ENCODE measurements at places on chromosomes 1 and 21.

GRCh38 chr1:26539722-26540121 lies 10.2 kb downstream of the RPS6KA1 start:
- no peak for DNase-seq

- DNase-seq, result no peak
These were observed 953.8 kb upstream of the ADGRL2 start for GRCh38 chr1:80846966-80847365.

GRCh38 chr21:33355996-33356395 lies 31.2 kb downstream of the IFNAR1 start:
- DNase-seq, result no peak

DNA sequence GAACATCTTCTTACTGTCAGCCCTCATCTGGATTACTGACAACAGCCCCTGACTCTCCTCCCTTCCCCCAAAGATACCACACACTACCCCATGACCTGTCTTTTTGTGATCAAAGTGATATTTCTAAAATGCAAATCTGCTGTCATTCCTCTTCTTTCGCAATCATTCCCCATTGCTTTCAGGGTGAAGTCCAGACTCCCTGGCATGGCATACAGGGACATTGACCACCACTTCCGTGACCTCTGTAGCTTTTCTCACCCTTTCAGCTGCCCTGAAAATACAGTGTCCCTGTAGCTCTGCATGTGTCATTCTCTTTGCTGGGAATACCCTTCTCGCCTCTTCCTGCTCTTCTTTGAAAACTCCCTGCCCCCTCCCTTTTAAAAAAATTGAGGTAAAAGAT lies 4.1 kb downstream of the SERINC2 start:
- no peak for DNase-seq

GRCh38 chr21:17387030-17387617 lies 125.7 kb upstream of the CXADR start:
- peak; percentile 66 for DNase-seq

- no peak for DNase-seq
These were observed 1193.4 kb downstream of the NCAM2 start for GRCh38 chr21:22191581-22191980.

- no peak for DNase-seq
These were observed 32.4 kb downstream of the ZNF326 start for GRCh38 chr1:90027281-90027680.

GRCh38 chr1:199859491-199859933 lies 168.0 kb upstream of the NR5A2 start:
- DNase-seq, result no peak

GRCh38 chr1:224544346-224545110 lies 71.6 kb upstream of the CNIH3 start:
- no peak for DNase-seq

DNA sequence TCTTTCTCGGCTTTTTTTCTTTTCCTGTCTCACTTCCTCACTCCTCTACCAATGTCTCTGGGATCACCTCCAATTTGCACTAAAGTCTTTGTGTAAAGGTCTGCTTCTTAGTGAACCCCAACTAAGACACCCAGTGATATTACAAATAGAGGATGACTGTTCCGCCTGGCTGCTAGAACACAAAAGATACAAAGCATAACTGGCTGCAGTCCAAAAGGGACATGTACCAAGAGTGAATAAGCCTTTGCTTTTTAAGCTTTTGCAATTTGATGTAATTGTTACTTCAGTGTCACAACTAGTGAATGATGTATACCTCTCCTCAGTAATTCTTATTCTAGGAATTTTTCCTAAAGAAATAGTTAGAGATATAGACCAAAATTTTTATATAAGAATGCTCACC lies 82.8 kb upstream of the BEND5 start:
- peak; percentile 92 for DNase-seq

DNA sequence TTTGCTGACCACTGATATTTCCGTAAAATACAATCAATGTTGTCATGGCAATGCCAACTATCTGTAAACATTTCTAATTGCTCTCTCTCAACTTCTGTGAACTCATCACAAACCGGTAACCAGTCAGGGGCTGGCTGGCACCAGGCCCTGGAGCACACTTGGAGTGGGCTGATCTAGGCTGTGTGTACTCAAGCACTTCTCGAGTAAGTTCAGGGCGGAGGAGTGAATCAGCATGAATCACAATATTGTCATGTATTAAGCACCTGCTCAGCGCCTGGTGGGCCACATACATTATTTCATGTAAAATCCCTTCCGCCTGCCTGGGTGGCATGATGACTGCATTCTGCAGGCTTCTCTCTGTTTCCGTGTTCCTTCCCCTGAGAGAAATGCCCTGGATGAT lies 212.4 kb downstream of the FOXD2 start:
- DNase-seq, result peak; percentile 74

GRCh38 chr1:2314803-2315673 lies 76.3 kb downstream of the MORN1 start:
- DNase-seq, result no peak

- no peak for DNase-seq
These were observed 40.5 kb downstream of the URB2 start for GRCh38 chr1:229666585-229666984.

DNA sequence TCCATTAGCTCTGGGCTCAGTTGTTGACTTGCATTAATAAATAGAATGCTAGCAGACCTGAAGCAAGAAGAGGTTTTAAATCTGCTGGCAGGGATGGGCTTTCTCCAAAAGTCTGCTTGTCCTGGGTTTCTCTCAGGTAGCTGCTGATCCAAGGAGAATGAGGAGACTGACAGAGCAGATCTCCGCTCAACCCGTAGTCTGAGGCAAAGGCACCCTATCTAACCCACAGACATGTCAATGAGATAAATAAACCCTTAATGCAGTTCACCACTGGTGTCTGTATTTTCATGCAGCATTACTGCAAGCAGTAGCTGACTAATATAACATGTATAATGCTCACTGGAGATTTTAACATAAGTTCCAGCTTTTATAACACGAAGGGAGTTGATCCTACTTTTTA lies 44.1 kb upstream of the RGS21 start:
- no peak for DNase-seq

DNA sequence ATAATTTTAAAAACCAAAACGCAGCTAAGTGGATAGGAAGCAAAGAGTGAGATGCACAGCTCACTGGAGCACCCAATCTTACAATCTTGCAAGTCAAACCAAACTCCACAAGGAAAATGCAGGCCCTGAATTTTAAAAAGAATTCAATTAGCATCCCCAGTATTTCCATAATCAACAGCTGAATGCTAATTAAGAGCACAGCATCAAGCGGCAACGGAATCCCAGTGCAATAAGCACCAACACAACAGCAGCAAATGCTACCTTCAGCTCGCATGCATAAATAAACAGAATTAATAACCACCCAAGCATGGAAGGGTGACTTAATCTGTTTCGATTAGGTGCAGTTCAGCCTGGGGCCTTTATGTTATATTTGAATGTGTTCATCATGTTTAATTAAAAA lies 142.9 kb downstream of the SLC45A1 start:
- DNase-seq, result no peak

DNA sequence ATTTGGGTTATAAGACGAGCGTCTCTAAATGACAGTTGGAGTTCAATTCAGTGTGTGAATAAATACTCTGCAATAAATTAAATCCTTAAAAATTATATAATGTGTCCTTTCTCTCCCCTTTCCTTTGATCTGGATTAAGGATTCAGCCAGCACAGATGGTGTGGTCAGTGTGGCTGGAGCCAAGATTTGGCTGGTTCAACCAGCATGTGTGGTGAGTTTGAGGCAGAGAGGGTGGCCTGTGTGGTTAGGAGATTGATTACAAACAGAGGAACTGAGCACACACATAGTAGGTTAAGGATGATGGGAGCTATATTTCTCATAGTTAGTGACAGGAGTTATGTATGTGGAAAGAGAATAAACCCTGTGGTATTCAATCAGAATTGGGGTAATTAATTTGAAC lies 14.2 kb upstream of the AMIGO1 start:
- DNase-seq, result no peak

GRCh38 chr1:203447151-203447550 lies 28.5 kb upstream of the PRELP start:
- DNase-seq, result no peak

- no peak for DNase-seq
These were observed 383.3 kb downstream of the HHAT start for GRCh38 chr1:210711825-210712612.

GRCh38 chr1:219498666-219499065 lies 114.2 kb downstream of the ZC3H11B start:
- DNase-seq, result no peak

GRCh38 chr1:56409112-56409691 lies 170.2 kb downstream of the PLPP3 start:
- no peak for DNase-seq

DNA sequence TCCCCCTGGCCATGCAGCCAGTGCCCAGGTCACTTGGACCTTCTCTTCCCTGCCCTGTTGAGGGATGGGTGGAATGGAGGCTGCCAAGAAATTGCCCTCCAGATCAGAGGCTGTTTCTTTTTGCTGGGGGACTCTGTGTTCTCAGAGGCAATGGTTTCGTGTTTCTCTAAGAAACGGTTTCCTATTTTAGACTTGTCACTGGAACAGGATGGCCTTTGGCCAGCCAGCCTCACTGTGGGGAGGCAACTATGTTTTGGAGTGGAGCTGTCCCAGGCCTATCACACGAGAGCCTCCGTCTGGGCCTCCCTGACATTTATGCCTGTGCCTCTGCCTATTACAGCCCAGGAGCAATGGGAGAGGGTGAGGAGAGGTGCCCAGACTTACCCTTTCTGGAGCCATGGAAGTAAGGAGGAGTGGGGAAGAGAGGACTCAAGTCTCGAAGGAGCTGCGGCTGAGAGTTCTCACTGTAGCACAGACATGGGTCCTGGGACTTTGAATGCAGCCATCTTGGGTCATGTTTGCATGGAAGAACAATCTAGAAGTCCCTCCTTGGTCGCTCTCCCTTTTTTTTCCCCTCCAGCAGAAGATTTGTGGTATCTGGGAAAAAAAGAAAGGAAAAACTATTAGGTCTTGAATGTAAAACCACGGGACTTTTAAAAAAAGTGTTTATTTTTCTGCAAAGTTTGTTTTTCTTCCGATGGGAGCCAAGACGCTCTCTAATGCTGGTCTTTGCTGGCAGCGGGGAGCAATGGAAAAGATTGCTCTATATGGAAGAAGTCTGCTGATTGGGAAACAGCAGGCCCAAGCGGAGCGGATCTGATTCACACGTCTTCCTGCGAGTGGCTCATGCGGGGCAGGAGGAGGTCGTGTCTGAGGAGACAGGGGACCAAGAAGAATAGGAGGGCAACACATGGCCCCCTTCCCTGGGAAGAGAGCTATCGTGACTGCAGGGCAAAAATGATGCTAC lies 219.2 kb downstream of the FOXD2 start:
- no peak for DNase-seq

GRCh38 chr1:214816603-214817002 lies 213.6 kb downstream of the CENPF start:
- DNase-seq, result no peak

DNA sequence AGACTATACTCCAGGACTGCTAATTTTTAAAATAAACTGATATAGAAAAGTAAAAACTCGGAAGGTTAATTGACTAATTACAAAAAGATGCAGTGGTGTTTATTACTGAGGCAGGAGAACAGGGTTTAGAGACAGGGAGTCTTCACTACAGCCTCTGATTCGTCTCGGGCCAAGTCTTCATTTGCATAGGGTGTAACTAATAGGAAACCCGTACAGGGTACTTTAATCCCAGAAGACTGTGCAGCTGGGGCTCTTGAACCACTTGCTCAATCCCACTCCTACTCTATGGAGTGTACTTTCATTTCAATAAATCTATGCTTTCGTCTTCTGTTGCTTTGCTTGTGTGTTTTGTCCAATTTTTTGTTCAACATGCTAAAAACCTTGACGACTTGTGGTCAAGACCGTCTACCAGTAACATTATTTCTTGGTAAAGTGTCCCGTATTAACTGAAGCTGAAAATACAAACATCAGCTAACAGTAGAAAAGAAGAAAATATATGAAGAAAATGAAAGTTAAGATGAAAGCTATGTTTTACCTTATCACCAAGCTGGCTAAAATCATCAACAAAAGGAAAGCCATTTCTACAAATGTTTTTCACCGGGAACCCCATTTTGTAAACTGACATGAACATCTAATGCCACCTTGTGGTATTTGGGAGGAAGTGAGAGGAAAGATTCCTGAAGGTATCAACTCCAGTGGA lies 8.0 kb downstream of the SDHB start:
- peak; percentile 63 for DNase-seq

- DNase-seq, result peak; percentile 48
These were observed 16.6 kb downstream of the NOC2L start for GRCh38 chr1:942411-942821.

GRCh38 chr1:226424221-226425003 lies 16.5 kb upstream of the PARP1 start:
- peak; percentile 76 for DNase-seq

DNA sequence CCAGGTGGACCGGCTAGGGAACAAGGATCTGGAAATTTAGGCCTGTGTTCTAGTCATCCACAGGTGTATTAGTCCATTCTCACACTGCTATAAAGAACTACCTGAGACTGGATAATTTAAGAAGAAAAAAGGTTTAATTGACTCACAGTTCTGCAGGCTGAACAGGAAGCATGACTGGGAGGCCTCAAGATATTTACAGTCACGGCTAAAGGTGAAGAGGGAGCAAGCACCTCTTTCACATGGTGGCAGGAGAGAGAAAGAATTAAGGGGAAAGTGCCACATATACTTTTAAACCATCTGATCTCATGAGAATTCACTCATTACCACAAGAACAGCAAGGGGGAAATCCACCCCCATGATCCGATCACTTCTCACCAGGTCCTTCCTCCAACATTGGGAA lies 174.7 kb upstream of the C1orf105 start:
- DNase-seq, result no peak

Data from COR-L47 (cell line).